ENCODE measurements at places on chromosomes 6 and 20.

- H3K4me3 ChIP-seq: no peak overlapping the region
- H3K27ac ChIP-seq: no peak overlapping the region
- no peaks in the 10 kb centered on the region for H3K27me3 ChIP-seq
- H3K36me3 ChIP-seq: no peaks in the 10 kb centered on the region
- no peaks in the 10 kb centered on the region for H3K4me1 ChIP-seq
Measured at GRCh38 chr6:56279331-56280080, 32.1 kb upstream of the COL21A1 start.

DNA sequence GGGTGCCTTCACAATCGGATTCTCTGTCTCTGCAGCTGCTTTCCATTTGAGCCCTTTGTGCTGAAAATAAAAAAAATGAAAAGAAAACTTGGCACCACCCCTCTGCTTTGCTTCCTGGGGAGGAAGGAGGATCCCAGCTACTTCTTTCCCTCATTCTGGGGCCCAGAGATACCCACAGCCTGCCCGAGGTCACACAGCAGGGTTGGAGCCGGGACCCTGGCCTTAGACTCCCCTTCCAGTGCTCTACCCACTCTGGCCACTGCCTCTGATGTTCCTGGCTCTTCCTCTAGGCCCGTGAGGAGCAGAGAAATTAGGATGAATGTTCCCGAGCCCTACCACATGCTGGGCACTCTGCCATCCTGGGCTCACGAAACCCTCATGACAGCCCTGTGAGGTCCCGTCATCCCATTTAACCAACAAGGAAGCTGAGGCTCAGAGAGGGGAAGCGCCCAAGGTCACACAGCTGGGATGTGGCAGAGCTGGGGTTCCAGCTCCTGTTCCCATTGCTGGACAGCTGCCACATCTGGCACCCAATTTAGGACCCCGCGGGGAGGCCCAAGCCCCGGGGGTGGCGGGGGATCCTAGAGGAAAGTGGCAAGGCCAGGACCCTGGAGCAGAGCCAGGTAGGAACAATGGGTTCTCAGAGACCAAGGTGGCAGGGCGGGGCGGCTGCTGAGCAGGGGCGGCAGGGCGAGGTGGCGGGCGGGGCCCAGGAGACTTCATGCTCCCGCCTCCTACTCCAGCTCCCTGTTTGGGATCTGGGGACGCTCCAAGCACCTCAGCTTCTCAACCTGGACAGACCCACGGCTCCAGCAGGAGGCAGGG is 76.6 kb downstream of the CEBPB start:
- no peak overlapping the region for H3K27ac ChIP-seq
- H3K4me3 ChIP-seq: no peak overlapping the region
- H3K4me1 ChIP-seq: peaks cover 24% of the 10 kb centered on the region
- H3K36me3 ChIP-seq: no peaks in the 10 kb centered on the region
- peaks cover 14% of the 10 kb centered on the region for H3K27me3 ChIP-seq

DNA sequence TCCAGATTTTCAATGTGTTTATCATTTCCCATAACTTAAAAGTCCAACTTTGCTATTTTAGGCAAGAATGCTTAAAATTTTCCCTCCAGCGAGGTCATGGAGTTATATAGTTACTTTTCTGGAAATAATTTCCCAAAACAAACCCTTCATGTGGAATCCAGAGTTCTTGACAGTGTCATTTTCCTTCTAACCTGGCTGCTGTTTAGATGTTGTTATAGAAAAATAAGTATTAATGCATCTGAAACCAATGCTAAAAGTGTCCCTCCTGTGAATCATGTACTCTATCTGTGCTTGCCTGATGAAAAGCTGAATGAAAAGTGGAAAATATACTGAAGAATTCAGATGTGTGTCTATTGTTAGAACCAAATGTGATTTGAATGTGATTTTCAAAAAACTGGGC is 245.3 kb upstream of the HSF2 start:
- no peaks in the 10 kb centered on the region for H3K27me3 ChIP-seq
- H3K27ac ChIP-seq: no peak overlapping the region
- H3K4me1 ChIP-seq: no peaks in the 10 kb centered on the region
- no peak for DNase-seq
- H3K36me3 ChIP-seq: no peaks in the 10 kb centered on the region

DNA sequence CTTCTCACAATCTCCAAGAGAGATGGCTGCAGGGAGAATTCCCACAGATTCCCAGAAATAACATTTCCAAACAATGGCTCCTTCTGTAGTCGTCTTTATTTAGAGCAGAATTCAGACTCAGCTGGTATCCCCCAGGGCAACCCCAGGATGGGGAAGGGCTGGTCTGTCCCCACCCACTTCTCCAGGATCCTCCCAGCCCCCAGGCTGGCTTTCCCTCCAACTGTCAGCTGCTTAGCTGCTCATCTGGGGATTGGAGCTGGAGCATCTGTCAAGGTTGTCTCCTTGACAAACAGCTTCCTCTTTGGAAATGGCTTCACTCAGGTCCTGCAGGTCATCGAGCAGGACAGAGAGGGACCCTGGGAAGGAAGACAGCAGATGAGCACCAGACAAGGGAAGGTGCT is 3.5 kb upstream of the PSORS1C2 start:
- H3K4me3 ChIP-seq: no peak overlapping the region
- no peaks in the 10 kb centered on the region for H3K27me3 ChIP-seq
- no peak for DNase-seq
- no peak overlapping the region for H3K27ac ChIP-seq
- peaks cover 6% of the 10 kb centered on the region for H3K36me3 ChIP-seq

DNA sequence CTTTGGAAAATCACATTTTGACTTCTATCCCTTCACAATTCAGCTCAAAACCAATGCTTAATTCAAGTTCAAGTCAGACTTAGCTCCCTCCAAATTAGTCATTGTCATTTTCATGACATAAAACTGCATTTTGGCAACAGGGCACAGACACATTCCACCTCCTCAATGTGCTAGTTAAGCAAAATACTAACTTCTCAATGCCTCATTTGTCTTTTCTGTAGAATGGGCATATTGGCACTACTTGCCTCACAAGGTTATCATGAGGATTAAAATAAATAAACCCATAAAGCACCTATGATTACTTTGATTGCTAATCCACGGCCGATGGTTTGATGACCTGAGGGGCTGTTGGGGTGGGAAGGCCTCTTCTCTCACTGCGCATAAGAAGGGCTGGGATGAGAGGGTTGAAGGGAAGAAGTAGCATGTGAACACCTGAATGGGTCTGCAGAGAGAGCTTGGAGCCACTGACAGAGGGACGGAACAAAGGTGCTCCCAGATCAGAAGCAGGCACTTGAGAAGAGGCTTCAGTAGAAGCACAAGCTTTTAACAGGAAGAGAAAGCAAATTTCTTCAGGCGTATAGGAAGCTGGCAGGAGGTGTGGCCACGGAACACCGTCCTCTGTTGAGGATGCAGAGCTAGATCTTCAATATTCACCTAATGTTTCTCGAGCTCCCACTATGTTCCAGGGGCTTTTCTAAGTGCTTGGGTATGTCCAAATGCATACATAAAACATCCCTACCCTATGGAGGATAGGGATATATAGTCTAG is 11.7 kb upstream of the TBC1D7 start:
- no peak overlapping the region for H3K27ac ChIP-seq
- no peak for DNase-seq
- H3K4me3 ChIP-seq: no peak overlapping the region
- H3K4me1 ChIP-seq: peaks cover 12% of the 10 kb centered on the region
- peaks cover 8% of the 10 kb centered on the region for H3K27me3 ChIP-seq

Measured in activated CD4-positive, alpha-beta memory T cell treated with anti-CD3 and anti-CD28 coated beads, Interleukin-2, amount 10 ng/mL, durations not matched to agents 7 days and 5 days (primary cell).